ENCODE measurements at places on chromosomes 1 and 21. TPM values are rescaled to one million over a fixed set of nuclear protein-coding genes. Genes with fewer than 3 reads are reported as not detected.

DNA sequence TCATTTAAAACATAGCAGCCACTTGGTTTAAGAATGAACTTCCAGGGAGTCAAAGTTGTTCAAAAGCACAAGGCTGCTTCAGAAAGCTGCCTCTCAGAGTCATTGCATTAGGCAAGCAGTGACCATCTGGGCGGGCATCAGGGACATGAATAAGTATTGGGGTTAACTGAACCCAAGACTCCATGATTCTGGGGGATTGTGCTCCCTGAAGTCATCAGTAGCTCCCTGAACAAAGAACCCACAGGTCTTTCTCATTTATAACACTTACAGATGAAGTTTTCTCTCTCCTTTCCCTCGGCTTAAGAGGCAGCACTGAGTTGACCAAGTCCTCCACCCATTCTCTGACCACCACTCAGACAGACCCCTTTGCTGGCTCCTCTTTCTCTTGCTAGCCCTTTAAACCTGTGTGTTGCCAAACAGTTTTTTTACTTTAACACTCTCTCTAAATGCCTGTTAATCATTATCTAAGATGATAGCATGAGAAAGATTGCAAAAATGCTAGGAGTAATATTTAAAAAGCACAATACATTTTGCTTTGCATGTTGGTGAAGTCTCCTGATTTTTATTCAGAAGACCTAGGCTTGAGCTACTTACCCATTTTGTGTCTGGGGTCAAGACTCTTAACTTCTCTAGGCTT is 77.0 kb upstream of the ARHGAP29 start:
- no peak for DNase-seq

GRCh38 chr1:232112076-232112475 is 485.5 kb downstream of the DISC1 start:
- DNase-seq = no peak

GRCh38 chr1:110155878-110156522 is 5.7 kb downstream of the SLC6A17 start:
- peak; percentile 57 for DNase-seq

GRCh38 chr1:192756314-192756713 is 52.5 kb upstream of the RGS2 start:
- DNase-seq = no peak

DNA sequence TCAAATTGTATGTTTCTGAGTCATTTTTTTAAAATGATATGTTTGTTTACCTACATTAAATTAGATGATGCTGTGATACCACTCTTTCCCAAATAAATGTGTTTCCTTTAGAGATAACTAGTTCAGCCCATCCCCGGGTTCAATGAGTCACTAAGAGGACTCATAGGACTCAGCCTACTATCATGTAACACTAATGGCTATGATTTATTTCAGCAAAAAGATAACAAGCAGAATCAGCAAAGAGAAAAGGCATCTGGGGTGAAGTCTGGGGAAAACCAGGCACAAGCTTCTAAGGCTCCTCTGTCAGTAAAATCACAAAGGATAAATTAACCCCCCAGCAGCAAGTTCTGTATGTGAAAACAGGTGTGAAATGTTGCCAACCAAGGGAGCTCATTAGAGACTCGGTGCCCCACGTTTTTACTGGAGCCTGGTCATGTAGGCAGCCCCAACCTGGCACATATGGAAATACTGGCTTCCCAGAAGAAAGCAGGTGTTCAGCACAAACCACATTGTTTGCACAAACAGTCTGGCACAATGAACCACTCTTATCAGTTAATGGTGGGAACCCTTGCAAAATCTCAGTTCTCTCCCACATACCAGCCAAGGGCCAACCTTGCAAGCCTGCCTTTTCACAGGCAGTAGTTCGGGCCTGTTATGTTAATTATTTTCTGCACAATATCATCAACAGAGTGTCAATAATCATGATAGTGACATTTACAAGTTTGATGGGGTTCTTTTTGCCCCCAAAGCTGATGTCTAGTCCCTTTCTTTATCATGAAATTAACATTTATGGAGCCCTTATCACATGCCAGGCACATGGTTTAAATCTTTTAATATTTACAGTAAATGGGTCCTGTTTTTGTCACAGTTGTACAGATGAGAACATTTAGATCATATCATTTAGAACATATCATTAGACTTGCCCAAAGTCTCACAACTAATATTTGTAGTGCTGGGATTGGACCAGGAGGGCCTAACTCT is 23.1 kb upstream of the CNN3 start:
- DNase-seq = peak; percentile 81

DNA sequence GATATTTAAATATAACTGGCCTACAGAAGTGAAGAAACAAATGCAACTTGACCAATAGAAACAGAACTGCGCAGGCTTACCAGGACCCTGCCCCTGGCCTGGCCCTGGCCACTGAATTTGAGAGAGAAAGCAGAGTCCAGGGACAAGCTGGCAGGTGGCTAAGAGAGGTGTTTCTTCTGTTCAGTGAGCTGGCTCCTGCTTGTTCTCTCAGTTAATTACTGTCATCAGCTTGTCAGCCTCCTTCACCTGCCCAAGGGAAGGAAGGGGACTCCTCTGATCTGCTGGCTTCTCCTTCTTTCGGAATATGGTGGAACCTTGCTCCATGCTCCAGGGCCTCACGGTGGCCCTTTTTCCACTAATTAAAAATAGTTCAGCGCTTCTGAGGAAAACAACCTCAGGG is 388.4 kb downstream of the DISC1 start:
- DNase-seq = no peak

- DNase-seq = no peak
These were observed 1.6 kb upstream of the SCNN1D start for GRCh38 chr1:1278620-1279019.

- DNase-seq = peak; percentile 46
These were observed 308.8 kb upstream of the USP24 start for GRCh38 chr1:55524006-55524405.

DNA sequence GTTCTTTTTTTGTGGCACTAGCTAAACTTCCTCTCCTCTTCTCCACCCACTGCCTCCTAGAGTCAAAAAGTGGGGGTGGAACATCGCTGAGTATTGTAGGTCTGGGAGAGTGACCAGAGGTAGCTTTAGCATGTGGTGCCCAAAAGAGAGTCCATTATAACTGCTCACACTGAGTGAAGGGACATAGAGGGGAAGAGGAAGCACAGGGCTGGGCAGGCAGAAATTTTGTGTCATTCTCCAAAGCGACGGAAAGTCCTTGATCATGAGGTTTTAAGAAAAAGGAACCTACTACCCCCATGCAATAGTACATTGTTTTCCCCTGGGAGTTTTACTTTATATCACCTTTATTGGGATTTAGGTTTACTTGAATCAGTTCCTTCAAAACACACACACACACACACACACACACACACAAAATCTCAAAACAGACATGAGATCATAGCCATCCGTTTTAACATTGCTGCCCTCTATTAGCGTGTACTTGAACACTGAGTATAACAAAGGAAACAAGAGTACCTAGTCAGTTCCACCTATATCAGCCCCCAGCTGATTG is 4.1 kb downstream of the CD84 start:
- DNase-seq = no peak

- DNase-seq = no peak
These were observed 40.9 kb downstream of the PLA2G4A start for GRCh38 chr1:186869526-186870228.

DNA sequence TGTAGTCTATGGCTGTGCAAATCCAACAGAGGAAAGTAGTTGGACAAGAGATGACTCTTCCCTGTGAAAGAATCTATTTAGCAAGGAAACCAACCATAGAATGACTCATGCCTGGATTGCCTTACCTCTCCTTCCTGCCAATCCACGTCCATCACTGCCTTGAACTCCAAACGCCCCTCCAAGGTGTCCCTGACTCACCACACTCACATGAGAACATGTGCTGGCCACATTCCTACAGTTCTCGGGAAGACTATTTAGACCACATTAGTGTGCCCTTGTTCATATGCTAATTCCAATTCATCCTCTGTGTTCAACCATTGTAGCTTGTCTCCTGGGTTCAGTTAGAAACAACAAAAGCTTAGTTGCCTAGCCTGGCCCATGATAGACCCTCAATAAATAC is 157.3 kb downstream of the SLC30A10 start:
- DNase-seq = no peak

DNA sequence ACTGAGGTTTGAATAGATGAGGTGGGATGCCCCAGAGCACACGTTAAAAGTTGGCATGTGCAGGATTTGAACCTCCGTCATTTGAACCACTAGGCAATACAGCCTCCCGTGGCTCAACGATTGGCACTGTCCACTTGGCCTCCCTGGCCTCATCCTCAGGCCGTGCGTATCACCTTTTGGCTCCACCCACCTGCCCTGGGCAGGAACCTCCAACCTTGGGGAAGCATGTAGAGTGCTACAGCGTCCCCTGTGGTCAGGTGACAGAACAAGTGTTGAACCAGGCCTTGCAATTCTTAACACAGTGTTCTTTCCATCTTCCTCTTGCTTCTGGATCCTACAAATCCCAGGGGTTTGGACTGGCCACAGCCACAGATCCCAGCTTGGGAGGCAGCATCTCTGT is 112.6 kb downstream of the PAX7 start:
- DNase-seq = no peak

GRCh38 chr1:211566431-211567025 is 12.4 kb downstream of the SLC30A1 start:
- no peak for DNase-seq

- no peak for DNase-seq
These were observed 100.1 kb upstream of the SLC2A1 start for GRCh38 chr1:43058545-43059360.

SPRR3 gene
- not detected for total RNA-seq

MNDA gene
- total RNA-seq = 0.53 TPM

USH2A gene
- 1.5 TPM for total RNA-seq

ODR4 gene
- 12.3 TPM for total RNA-seq

MAN1C1 gene
- total RNA-seq = 39.4 TPM

RIPK4 gene
- 8.2 TPM for total RNA-seq

CR1L gene
- total RNA-seq = 0.43 TPM
